Endothelial cell of umbilical vein (primary cell): ENCODE measurements at places on chromosomes 6 and 20. TPM values are rescaled to one million over a fixed set of nuclear protein-coding genes. Genes with fewer than 3 reads are reported as not detected.

Gene OOEP
- not detected in 2 replicates for total RNA-seq

Gene CDC5L
- 23.5 and 24.6 TPM in 2 replicates for total RNA-seq

Gene SDCBP2
- 5.5 and 9.0 TPM in 2 replicates for total RNA-seq

Gene GJA10
- total RNA-seq = not detected in 2 replicates

Gene GJE1
- not detected in 2 replicates for total RNA-seq
